ENCODE measurements at places on chromosomes 11 and 22.
A peak's percentile ranks its signal among the peaks of the same experiment; 100 is the strongest.

DNA sequence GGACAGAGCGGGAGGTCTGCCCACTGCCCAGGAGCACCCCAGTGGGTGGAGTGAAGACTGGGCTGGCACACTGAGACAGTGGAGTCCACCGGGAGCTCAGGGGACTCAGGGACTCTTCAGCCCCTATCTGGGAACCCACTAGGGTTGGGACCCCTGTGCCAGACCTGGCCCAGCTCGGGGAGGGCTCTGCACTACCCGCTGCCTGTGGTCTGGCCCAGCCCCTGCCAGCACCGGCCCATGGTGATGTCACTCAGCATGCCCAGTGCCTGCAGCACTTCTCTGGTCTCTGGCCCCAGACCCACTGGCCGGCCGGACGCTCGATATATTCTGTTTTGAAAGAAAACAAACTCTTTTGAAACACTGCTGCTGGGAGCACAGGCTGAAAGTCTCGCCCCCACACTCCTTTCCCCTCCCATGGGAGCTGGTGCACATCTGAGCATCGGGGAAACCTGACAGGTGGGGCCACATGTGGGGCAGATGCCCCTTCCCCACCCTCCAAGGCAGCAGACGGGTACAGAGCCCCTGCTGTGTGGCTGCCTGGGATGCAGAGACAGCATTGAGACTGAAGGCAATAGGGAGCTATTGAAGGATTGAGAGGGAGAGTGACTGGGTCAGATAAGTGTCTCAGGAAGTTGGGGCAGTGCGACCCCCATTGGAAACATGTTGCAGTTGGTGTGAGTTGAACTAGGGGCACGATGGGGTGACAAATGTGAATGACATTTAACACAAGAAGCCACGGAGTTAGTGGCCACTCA lies 62.9 kb downstream of the MYEOV start:
- H3K4me1 ChIP-seq, result no peaks in the 10 kb centered on the region
- no peak for DNase-seq
- H3K4me3 ChIP-seq, result no peak overlapping the region
- no peak overlapping the region for H3K27ac ChIP-seq

DNA sequence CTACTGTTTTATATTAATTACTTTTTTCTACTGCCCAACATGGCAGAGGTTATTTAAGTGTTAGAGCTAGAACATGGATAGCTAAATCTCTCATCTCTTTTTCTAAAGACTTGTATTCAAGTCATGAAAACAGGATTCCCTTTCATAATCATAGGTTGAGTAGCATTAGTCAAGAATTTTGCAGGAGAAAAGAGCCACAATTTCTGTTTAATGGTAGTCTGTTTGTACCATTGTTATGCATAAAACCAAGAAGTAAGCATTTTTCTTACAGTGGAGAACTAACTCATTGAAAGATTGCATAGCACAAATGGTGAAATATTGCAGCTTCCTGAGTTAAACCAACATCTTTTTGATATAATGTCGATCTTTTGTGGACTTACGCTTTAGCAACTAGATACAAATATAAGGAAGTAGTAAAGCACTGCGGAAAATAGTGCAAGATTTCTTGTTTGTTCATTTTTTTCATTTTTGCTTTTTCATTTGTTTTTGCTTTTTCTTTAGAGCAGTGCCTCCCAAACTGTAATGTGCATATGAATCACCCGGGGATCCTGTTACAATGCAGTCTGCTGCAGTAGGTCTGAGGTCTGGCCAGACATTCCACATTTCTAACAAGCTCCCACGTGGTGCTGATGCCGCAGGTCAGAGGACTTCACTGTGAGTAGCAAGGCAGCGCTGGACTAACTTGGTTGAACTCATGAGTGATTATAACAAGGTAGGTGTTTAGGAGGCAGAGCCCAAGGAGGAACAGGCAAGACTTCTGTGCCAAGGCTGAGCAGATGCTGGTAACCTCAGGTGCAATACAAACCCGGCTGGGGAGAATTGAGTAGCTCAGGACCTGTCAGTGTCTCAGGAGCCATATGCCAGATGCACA lies 4.6 kb downstream of the ETS1 start:
- no peaks in the 10 kb centered on the region for H3K36me3 ChIP-seq
- no peak overlapping the region for H3K4me3 ChIP-seq
- H3K27ac ChIP-seq, result no peak overlapping the region
- peaks cover 37% of the 10 kb centered on the region for H3K4me1 ChIP-seq

GRCh38 chr22:17817511-17818065 lies 43.3 kb upstream of the BID start:
- H3K4me3 ChIP-seq, result no peak overlapping the region
- DNase-seq, result no peak
- H3K27ac ChIP-seq, result peak overlapping the region; percentile 57
- no peaks in the 10 kb centered on the region for H3K4me1 ChIP-seq
- H3K36me3 ChIP-seq, result peaks cover 10% of the 10 kb centered on the region

GRCh38 chr11:125426818-125427528 lies 69.1 kb downstream of the FEZ1 start:
- DNase-seq, result no peak
- H3K27ac ChIP-seq, result no peak overlapping the region
- H3K27me3 ChIP-seq, result no peaks in the 10 kb centered on the region
- H3K4me1 ChIP-seq, result no peaks in the 10 kb centered on the region
- no peak overlapping the region for H3K4me3 ChIP-seq

- peaks cover 33% of the 10 kb centered on the region for H3K4me1 ChIP-seq
- H3K4me3 ChIP-seq, result peak overlapping the region; percentile 58
- H3K36me3 ChIP-seq, result no peaks in the 10 kb centered on the region
- peaks cover 78% of the 10 kb centered on the region for H3K27me3 ChIP-seq
- no peak overlapping the region for H3K27ac ChIP-seq
- DNase-seq, result no peak
These were observed 20.2 kb upstream of the NRGN start for GRCh38 chr11:124719534-124719933.

- no peak overlapping the region for H3K4me3 ChIP-seq
- no peak for DNase-seq
- H3K36me3 ChIP-seq, result no peaks in the 10 kb centered on the region
- H3K27ac ChIP-seq, result no peak overlapping the region
These were observed 308.2 kb upstream of the CHORDC1 start for GRCh38 chr11:90531001-90531400.

DNA sequence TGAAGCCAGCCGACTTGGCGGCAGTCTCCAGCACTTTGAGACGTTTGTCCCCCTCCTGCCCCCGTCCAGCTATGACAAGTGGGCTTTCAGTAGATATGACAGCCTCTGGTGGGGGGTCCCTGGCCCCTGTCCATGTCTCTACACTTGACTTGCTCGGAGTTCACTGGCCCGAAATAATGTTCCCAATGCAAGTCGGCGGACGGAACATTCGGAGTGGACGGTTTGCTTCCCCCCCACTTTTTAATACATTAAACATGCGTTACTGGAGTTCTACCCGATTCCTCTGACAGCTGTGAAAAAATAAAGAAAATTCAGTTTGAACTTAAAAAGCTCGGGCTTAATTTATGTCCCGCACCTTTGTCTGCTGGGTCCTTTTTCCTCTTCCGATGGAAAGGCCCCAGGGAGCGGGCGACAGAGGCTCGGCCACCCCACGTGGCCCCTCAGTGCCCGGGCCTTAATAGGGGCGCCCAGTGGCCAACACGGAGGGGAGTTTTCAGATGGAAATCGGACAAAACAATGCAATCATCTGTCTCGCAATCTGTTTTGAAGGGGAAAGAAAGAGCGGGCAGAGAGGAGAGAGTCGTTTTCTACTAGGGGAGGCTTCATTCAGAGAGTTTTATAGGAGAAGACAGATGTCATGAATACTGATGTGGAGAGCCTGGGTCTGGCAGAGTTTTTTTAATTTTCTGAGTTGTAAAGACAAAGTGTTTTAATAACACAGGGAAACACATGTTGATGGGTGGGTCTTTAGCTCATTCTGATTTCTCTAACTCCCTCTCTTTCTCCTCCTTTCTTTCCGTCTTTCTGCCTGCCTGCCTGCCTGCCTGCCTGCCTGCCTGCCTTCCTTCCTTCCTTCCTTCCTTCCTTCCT lies 50.2 kb downstream of the SMIM38 start:
- H3K4me3 ChIP-seq, result no peak overlapping the region
- DNase-seq, result no peak
- H3K27ac ChIP-seq, result no peak overlapping the region
- H3K27me3 ChIP-seq, result peaks cover 5% of the 10 kb centered on the region
- H3K4me1 ChIP-seq, result peaks cover 30% of the 10 kb centered on the region

DNA sequence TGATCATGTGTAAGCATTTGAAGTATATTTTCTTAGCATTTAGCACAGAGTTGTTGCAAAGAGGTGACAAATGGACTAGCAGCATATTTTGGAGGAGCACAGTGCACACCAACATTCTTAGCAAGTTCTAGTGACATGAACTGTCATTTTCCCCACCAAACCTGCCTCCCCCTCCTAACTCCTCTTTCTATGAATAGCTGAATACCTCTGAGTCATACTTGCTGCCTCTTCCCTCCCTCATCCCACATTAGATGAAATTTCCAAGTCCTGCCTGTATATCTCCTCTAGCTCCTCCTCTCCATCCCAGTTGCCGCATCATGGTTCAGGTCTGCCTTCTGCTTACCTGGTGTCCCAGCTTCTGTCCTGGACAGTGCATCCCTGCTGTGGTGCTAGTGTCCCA lies 7.2 kb downstream of the OSBP2 start:
- peaks cover 5% of the 10 kb centered on the region for H3K27me3 ChIP-seq
- no peaks in the 10 kb centered on the region for H3K36me3 ChIP-seq
- DNase-seq, result no peak
- no peak overlapping the region for H3K4me3 ChIP-seq
- peaks cover 15% of the 10 kb centered on the region for H3K4me1 ChIP-seq
